AG04449 (cell line): ENCODE measurements at places on chromosomes 6 and 20.

DNA sequence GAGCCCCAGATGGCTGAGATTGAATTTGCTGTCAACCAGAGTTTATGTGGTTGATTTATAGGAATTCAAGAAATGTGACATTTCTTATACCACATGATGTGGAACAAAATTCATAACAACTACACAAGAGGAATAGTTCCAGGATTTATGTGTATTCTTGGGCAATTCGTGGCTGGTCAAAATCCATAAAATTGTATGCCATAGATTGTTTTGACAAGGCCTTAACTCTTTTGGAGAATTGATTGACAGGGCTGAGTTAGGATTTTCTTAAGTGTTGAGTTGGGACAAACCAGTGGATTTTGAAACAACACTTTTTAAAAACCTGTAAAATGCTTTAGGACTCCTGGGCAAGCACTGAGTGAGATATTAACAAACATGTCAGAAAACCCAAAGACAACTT is 19.4 kb upstream of the SLC2A12 start:
- no peak for DNase-seq

DNA sequence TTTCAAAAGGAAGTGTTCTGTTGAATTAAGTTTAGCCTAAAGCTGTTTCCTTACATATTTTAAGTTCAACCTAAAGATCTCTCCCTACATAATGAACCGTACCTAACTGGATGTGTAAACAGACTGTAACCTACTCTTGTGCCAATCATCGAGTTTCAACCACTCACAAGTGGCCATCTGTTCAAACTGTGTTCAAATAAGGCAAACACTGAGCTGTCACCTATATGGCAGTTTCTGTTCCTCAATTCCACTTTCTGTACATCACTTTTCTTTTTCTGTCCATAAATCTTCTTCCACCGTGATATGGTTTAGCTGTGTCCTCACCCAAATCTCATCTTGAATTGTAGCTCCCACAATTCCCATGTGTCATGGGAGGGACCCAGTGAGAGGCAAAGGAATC is 428.6 kb downstream of the HACE1 start:
- DNase-seq: no peak

DNA sequence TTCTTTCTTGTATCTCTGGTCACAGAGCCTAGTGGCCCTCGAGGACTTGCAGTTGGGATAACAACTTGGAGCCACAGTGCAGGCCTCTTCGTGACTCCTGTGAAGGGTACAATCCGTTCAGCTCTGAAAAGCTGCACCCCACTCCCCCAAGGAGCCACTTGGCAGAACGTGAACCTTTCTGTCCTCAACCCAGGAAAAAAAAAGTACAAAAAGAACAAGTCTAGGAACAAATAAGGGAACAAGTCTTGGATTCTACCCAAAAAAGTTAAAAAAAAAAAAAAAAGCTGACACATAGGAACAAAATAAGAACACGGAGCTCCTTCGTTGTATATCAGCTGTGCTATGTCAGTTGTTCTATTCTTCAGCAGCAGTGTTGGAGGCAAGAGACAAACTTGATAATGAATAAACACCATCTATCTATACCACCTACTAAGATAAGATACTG is 77.9 kb upstream of the TULP1 start:
- DNase-seq: no peak

DNA sequence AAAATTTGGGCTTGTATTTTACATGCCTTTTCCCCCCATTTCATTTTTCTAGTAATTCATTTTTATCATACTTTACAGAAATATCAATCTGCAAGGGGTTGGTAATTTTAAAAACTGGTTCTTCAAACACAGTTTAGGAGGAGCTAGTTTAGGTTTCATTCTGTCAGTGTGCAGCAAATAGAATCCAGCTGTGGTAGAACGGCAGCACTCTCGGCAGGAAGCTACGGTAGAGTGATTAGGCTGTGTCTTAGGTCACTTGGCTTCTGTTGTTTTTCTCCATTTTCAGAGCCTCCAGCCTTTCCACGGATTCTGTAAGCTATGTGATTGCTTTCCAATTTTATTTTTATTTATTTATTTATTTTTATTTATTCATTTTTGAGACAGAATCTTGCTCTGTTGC is 32.7 kb downstream of the TLDC2 start:
- DNase-seq: no peak

- no peak for DNase-seq
Measured at GRCh38 chr20:25061103-25061799, 3.3 kb upstream of the ACSS1 start.
